ENCODE measurements at places on chromosomes 1 and 21. TPM values are rescaled to one million over a fixed set of nuclear protein-coding genes. Genes with fewer than 3 reads are reported as not detected.

TP53BP2 gene
- total RNA-seq, result 24.9 TPM

WNT9A gene
- total RNA-seq, result 0.37 TPM

FAM167B gene
- total RNA-seq, result 0.83 TPM

KLHL17 gene
- 6.9 TPM for total RNA-seq

LYST gene
- 20.9 TPM for total RNA-seq

SH3BP5L gene
- 22.4 TPM for total RNA-seq

KRTAP19-1 gene
- not detected for total RNA-seq

ATXN7L2 gene
- 0.85 TPM for total RNA-seq

NBPF6 gene
- total RNA-seq, result not detected

TRPM2 gene
- under 0.01 TPM for total RNA-seq

TRAF3IP3 gene
- total RNA-seq, result 0.28 TPM

CAMK1G gene
- 0.83 TPM for total RNA-seq

RGL1 gene
- 33.9 TPM for total RNA-seq

ZNF695 gene
- total RNA-seq, result 0.71 TPM

GATAD2B gene
- 2.0 TPM for total RNA-seq

LDLRAD1 gene
- total RNA-seq, result not detected

APOBEC4 gene
- total RNA-seq, result not detected

FBXO44 gene
- total RNA-seq, result 13.7 TPM

LCE2B gene
- total RNA-seq, result not detected

LMX1A gene
- total RNA-seq, result not detected

SAMD11 gene
- total RNA-seq, result 36.6 TPM

KRTAP21-2 gene
- not detected for total RNA-seq

KRTAP10-11 gene
- total RNA-seq, result not detected

PGBD5 gene
- 0.57 TPM for total RNA-seq

SLC30A2 gene
- total RNA-seq, result not detected

FALEC gene
- 0.18 TPM for total RNA-seq

KPRP gene
- total RNA-seq, result not detected

SEC16B gene
- 1.7 TPM for total RNA-seq

MYOG gene
- total RNA-seq, result not detected

MEX3A gene
- 1.6 TPM for total RNA-seq

SPOCD1 gene
- total RNA-seq, result 14.2 TPM

KRTCAP2 gene
- 168 TPM for total RNA-seq

SLC6A9 gene
- 11.4 TPM for total RNA-seq

PTPRF gene
- total RNA-seq, result 34.4 TPM

HPCA gene
- total RNA-seq, result under 0.01 TPM

AKR7A3 gene
- 0.37 TPM for total RNA-seq

ETV3L gene
- not detected for total RNA-seq

LACTBL1 gene
- total RNA-seq, result not detected

HTR6 gene
- total RNA-seq, result not detected

AKT3 gene
- 23.5 TPM for total RNA-seq

PTPN22 gene
- total RNA-seq, result 0.55 TPM

PSEN2 gene
- 20.1 TPM for total RNA-seq

Data from smooth muscle cell of bladder (primary cell).